NCI-H345 (cell line): ENCODE measurements at places on chromosomes 4 and X.

DNA sequence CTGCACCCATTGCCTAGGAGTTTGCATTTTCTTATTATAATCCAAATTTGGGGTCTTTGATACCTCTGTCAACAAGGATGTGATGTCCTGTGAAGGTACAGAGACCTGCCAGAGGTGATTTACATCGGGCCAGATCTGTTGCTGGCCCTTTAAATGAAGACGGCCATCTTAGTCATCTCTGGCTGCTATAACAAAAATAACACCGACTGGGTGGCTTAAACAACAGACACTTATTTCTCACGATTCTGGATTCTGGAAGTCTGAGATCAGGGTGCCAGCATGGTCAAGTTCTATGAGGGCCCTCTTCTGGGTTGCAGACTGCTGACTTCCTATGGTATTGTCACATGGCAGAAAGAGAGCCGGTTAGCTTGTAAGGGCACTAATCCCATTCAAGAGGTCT is 75.7 kb downstream of the F11 start:
- DNase-seq: no peak

DNA sequence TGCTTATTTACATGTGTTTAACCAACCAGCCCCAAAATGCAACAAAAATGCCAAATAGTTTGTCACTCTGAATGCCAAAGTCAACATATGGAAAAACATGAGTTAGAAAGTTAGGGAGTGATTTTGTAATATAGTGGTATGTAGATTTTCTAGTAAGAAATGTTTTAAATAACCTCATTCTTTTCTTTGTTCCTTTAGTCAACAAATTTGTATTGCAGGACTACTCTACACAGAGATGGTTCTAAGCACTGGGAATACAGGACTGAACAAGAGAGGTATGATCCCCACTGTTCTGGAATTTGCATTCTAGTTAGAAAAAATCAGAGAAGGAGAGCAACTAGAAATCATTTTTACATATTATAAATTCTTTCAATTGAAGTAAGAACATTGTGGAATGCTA is 218.8 kb upstream of the ANXA10 start:
- no peak for DNase-seq

GRCh38 chr4:7971159-7971631 is 31.5 kb upstream of the AFAP1 start:
- DNase-seq: no peak

DNA sequence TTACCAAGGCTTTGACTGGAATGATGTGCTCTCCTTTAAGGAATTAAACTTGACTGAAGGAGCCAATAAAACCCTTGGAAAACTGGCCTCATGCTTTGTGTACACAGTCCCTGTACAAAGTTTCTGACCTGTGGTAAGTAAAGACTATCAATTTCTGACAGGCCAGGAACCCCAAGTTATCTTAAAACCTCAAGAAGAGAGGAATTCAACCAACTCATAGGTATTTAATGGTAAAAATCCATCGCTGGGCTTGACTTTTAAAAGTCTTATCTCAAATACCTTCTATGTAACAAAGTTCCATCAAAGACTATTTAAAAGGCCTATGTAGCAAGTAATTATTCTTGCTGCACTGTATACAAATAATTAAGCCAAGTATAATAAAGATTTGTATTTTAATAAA is 103.7 kb upstream of the TENT5D start:
- DNase-seq: no peak

DNA sequence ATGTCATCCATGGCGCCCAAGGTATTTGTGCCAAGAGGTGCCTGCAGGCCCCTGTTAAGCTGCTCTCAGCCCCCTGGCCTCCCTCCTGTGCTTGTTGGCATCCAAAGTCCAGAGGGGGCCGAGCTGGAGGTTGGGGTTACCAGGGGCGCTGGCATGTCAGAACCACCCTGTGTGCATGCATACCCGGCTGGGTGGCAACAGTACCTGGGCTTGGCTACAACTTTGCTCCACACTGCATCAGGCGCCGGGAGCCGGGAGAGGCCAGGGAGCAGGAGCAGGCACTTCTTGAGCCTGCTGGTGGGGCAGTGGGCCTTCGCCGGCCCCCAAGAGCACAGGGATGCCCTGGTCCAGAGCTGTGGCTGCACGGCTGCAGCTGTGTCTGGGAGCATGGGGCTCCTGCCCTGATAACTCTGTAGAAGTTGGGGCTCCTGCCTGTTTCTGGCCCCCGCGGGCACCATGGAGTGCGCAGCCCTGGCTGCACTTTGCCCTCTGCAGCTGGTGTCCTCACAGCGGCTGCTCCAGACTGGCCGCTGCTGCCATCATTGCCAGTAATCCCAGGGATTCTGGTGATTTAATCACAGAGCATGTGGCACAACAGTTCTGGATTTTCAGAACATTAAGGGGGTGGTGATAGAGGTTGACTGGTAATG is 130.3 kb downstream of the ARHGAP10 start:
- no peak for DNase-seq

DNA sequence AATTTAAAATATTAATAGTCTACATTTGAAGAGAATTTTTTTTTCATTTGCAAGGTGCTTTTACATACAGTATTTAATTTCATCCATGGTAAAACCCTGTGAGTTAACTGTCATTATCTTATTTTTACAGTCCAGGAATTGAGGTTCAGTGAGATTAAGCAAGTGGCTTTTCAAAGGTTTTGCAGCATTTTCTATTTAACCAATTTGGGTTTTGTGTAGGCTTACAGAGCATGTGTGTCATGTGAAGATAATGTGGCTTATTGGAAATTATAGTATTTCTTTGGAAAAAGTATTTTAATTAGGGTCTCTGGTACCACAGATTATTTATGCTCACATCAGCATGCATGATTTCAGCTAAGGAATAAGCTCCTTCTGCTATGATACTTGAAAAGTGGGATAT is 4.5 kb downstream of the XK start:
- DNase-seq: no peak

GRCh38 chr4:140851032-140851636 is 94.9 kb upstream of the TBC1D9 start:
- peak; percentile 52 for DNase-seq

GRCh38 chr4:40730091-40730679 is 19.6 kb upstream of the NSUN7 start:
- DNase-seq: no peak

DNA sequence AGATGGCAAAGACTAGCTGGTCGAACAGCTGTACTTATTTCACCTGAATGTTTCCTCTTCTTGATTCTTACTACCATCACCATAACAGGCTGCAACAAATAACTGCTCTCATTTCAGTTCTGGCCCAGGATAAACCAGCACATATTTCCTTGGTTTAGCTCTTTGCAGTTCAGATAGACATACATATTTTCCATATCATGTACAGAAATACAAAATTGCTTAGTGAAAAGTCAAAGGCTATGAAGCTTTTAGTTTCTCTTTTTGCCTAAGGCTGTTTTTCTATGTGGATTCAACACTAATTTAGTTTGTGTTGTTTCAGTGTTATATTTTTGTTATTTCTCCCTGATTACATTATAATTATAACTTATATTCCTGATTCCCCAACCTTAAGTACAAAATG is 103.6 kb upstream of the BMP3 start:
- DNase-seq: no peak

DNA sequence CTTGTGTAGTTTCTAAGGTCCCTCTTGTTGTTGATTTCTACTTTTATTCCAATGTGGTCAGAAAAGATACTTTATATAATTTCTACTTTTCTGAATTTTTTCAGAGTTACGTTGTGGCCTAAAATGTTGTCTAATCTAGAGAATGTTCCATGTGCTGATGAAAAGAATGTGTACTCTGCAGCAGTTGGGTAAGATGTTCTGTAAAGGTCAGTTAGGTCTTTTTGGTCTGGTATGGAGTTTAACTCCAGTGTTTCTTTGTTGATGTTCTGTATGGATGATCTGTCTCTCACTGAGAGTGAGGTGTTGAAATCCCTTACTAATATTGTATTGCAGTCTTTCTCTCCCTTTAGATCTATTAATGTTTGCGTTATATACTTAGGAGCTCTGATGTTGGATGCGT is 37.0 kb upstream of the GPRIN3 start:
- no peak for DNase-seq

DNA sequence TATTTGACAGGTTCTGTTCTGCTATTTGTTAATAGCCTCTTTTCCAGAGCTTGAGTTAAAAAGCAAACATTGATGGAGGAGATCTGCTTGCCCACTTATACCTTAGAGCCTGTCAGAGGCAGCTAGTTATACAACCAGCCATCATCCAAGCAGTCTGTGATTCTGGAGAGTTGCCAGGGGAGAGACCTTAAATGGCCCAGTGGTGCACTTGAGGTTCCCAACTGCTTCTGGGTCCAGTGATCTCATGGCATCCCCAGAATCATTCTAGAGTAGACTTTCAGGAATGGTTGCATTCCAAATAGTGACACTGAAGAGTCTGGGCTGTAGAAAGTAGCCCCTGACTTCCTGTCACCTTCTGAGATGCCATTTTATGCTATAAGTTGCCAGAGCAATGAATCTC is 160.7 kb downstream of the FHIP1A start:
- no peak for DNase-seq
